HT-29 (cell line): ENCODE measurements at places on chromosomes 11 and 22. TPM values are rescaled to one million over a fixed set of nuclear protein-coding genes. Genes with fewer than 3 reads are reported as not detected.

The MICAL2 gene
- total RNA-seq = 150 and 153 TPM in 2 replicates

The OR8U1 gene
- total RNA-seq = not detected in 2 replicates

The PHETA2 gene
- total RNA-seq = 5.1 and 6.5 TPM in 2 replicates

The UBQLNL gene
- not detected in 2 replicates for total RNA-seq

The ABTB2 gene
- 26.0 and 27.3 TPM in 2 replicates for total RNA-seq

The MOGAT2 gene
- total RNA-seq = not detected in 2 replicates

The HBE1 gene
- total RNA-seq = not detected in 2 replicates

The MS4A6E gene
- total RNA-seq = not detected in 2 replicates

The KCNQ1OT1 gene
- 3.0 and 3.2 TPM in 2 replicates for total RNA-seq

The SLC22A12 gene
- not detected in 2 replicates for total RNA-seq

The CYTH4 gene
- not detected in 2 replicates for total RNA-seq

The ANGPTL5 gene
- total RNA-seq = not detected in 2 replicates

The ISX gene
- not detected in 2 replicates for total RNA-seq

The C11orf42 gene
- total RNA-seq = not detected in 2 replicates

The CFAP300 gene
- total RNA-seq = 3.8 and 7.4 TPM in 2 replicates

The RFPL3 gene
- not detected in 2 replicates for total RNA-seq

The PIWIL4 gene
- total RNA-seq = 4.0 and 8.7 TPM in 2 replicates

The KRTAP5-4 gene
- not detected in 2 replicates for total RNA-seq

The NRIP3 gene
- total RNA-seq = not detected in 2 replicates

The SLC1A2 gene
- not detected in 2 replicates for total RNA-seq

The CNTF gene
- 1.3 and 1.6 TPM in 2 replicates for total RNA-seq

The SHISA8 gene
- total RNA-seq = not detected in 2 replicates

The TRIM29 gene
- 172 and 226 TPM in 2 replicates for total RNA-seq

The SHISAL1 gene
- total RNA-seq = not detected in 2 replicates

The DNAJB7 gene
- total RNA-seq = not detected in 2 replicates
